ENCODE measurements at places on chromosomes 7 and 10.

DNA sequence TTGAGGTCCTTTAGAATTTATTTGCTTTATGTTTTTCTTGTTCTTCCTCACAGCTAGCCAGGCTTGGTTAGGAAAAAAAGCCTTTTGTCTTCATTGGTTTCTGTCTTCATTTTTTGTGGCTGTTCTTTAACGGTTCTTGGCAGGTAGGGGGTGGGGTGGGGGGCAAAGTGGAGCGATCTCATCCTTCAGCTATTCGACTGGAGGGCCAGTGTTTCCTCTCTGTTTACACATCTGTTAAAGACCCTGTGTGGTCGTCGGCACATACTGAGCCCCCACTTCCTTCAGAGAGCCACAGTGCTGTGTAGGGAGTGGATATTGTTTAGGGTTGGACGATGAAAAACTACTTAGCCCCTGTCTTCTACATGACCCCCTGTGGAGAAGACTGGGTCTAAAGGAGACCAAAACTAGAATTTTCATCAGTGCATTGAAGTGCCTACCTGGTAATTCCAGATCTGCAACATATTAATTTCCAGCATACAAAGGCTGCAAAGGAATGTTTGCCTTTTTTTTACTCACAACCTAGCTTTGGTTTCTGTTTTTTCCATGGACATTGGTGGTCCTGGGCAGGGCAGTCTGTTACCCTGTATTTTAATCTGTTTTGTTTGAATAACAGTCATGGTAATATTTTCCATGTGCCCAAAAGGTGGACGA lies 29.0 kb downstream of the PRPF18 start:
- no peak for DNase-seq

- DNase-seq = no peak
Observed at GRCh38 chr10:102633287-102633686, 11.0 kb upstream of the TRIM8 start.

DNA sequence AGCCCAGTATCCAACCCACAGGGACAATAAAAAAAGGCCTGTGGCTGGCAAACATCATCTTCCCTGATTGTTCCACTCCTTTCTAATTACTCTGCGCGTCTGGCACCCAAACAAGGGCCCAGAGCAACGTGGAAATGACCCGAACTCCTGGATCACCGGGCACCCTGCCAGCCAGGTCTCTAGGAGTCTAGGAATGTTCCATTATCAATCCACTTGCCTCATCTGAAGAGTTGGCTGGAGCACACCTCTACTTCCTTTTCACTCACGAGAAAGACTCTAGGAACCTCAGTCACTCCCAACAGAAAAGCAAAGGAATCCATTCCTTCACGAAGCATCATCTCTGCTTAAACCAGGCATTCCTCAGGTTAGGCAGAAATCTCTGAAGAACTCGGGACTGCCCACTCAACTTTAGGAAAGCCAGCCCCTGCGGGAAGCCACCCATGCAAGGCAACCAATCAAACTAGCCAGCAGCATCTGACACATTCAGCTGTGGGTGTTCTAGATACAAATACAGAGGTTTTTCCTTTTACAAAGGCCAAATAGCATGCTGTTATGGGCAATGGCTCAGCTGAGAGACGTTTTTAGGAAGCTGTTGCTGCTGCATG lies 37.7 kb downstream of the ATXN7L1 start:
- peak; percentile 17 for DNase-seq

DNA sequence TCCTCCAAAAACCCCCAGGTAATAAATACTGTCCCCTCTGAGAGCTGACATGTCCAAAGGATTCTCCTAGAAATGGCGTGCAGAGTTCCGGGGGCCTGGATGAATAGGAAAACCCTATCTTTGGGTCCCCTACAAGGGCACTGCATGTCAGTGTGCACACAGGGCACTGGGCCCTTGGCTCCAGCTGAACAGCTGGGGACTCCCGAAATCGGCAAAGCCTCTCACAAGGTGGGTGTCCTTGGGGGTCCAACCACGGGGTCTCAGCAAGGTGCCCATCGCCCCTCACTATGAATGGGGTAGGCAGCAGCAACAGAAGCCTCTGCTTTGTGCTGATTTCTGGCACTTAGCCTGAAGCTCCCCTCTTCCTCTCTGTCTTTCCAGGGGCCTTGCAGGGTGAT lies 46.1 kb downstream of the SLIT1 start:
- no peak for DNase-seq

DNA sequence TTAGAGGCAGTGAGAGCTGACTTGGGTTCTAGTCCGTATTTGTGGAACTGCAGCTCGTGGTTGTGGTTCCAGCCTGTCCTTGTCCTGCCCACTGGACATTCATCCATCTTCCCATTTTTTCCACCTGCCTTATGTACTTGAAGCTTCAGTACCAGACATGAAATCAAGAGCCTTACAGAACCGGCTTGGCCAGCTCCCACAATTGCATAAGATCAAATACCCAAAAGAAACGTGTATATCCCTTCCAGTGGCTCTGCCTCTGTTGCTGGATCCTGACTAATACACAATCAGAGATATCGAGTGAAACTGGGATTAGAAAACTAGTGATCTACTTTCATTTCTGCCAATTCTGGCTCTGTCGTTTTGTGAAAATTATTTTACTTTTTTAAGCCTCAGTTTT lies 23.8 kb upstream of the LIPA start:
- no peak for DNase-seq

DNA sequence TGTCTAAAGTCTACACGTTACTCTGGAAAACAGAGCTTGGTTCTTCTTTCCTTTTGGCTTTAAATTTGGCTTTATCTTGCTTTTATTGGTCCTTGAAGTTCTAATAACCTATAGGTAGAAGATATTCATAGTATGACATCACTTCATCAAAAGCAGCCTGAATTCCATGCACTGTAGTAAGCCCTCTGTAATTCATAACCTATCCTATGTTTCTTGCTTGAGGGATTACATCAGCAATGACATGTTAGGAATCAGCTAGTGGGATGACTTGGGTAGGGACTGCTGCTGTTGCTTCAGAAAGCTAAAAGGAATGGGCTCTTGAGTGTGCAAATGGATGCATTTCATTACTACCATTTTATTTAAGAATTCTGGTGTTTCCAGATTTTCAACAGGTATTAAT lies 184.9 kb downstream of the PTEN start:
- no peak for DNase-seq

GRCh38 chr10:92208157-92208720 lies 82.6 kb downstream of the CPEB3 start:
- DNase-seq = no peak

DNA sequence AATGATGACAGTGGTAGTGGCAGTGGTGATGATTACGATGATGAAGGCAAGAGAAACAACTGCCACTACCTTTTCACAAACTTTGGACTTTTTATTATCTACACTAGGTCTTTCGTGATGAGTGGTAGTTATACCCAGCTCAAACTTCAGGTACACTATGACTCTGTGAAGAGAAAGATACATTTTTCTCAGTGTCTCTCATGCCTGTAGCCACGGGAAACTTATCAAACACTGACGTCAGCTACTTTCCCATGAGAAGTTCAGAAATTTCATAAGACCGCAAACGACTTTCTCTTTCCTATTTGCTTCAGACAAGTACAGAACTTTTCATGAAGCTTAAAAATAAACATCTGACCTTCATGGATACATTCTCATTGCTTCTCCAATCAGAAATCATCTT lies 57.0 kb downstream of the CALD1 start:
- DNase-seq = no peak

GRCh38 chr7:8391353-8392062 lies 41.9 kb upstream of the NXPH1 start:
- no peak for DNase-seq

DNA sequence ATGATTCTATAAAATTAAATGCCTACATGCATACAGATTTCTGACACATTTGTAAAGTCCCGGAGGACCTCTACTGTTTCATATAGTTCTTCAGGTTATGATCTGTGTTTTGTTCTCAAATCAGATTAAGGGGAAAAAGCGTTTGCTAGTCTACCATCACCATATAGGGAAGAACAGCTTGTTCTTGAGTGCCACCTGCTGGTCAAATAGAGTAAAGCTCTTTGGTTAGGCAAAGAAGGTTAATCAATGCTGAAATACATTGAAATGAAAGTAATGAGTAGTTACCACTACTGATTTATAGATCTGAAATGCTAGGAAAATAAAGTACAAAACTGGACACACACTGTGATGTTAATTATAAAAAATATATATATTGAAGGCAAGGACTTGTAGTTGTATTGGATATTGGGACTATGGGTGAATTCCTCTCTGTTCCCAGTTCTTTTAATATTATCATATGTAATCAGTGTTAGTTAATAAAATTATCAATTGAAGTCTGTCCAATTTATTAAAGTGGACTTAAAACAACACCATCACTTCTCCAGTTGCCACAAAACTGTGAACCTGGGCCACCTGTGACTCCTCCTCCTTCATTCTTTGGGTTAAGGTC lies 72.6 kb upstream of the PDLIM1 start:
- no peak for DNase-seq

- DNase-seq = no peak
Observed at GRCh38 chr7:115007751-115008150, 85.9 kb downstream of the MDFIC start.

- DNase-seq = no peak
Observed at GRCh38 chr10:3584926-3585784, 199.9 kb downstream of the KLF6 start.

DNA sequence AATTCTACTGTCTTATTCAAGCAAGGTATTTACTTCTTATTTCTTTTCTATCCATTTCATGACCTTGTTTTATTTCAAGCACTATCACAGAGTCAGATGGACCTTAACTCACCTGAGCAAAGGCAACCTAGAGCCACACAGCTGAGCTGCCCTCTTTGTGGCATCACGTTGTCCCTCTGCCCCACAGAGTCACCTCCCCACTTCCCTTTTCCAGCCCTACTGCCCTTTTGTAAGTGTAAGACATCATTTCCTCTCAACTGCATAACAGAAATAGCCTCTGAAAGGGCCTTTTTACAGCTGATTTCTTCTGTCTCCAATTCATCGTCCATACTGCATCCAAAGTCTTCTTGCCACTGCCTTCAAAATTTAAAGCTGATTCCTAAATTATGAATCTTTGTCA lies 946.0 kb downstream of the NRG3 start:
- no peak for DNase-seq

DNA sequence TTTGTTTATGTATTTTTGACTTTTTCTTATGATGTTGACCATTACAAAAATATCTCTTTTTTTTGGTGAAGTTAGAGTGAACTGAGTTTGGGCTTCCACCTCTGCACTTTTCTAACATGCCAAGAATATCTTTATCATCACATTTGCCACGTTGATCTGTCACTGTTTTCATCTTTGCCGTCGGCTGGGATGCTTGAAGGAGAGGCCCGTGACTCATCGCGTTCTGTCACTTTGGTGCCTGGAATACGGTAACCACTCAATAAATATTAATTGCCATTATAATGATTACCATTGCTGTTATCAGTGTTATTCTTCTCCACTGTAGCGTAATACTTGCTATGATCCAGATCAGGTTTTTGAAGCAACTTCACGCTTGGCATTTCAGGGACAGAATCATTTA lies 350.8 kb upstream of the PFKP start:
- no peak for DNase-seq

DNA sequence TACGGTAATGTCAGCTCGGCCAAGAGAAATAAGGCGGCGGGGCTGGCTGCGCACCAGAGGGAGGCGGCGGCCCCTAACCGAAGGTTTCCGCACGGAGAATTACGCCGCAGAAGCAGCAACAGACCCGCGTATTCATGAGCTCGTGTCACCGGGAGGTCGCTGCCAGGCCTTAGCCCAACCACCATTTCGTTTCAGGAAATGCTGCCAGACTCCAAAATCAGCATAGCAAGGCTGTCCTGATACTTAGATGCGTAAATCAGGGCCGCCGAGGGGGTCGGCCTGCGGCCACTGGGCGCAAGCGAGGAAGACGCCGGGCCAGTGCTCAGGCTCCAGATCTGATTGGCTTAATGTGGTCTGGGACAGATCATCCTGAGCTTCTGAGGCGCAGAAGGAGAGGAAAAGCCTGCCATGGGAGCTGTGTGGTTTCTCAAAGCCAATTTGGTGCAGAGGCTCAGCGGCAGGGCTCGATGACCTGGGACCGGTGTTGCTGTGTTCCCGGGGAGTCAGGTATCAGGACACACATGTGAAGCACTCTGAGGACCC lies 247.9 kb downstream of the BAMBI start:
- DNase-seq = no peak

- no peak for DNase-seq
Observed at GRCh38 chr10:96082748-96083147, 39.4 kb downstream of the CCNJ start.

GRCh38 chr7:46847126-46847525 lies 734.8 kb downstream of the TNS3 start:
- no peak for DNase-seq

GRCh38 chr7:139610595-139610994 lies 87.1 kb downstream of the CLEC2L start:
- no peak for DNase-seq

DNA sequence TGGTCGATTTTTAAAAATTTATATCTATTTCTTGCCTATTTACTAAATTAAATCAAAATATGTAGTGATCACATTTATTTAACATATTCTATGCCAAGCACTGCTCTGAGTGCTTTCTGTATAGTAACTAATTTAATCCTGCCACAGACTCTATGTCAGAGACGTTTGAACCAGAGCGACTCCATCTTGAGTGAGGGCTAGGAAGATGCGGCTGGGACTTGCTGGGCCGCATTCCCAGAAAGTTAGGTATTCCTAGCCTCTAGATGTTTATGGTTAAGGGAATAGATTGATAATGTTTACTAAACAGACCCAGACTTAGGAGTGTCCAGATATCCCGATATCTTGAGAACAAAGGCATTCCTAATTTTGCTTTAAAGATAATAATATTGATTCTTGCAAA lies 3.2 kb upstream of the GSTO1 start:
- no peak for DNase-seq

DNA sequence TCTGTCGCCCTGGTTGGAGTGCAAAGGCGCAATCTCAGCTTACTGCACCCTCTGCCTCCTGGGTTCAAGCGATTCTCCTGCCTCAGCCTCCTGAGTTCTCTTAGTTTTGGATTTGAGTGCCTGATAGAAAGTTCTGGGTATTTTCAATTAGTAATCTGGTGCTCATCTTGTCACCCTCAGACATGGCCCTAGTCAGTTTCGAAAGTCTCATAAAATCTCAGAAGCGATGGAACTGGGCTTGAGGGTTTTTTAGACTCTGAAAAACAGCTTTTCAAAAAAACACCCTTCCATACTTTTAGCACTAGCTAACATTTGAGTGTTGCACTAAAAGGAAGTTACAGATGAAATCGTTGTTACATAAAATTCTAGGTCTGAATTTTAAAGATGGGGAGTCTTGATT lies 9.4 kb upstream of the PIP4K2A start:
- no peak for DNase-seq

DNA sequence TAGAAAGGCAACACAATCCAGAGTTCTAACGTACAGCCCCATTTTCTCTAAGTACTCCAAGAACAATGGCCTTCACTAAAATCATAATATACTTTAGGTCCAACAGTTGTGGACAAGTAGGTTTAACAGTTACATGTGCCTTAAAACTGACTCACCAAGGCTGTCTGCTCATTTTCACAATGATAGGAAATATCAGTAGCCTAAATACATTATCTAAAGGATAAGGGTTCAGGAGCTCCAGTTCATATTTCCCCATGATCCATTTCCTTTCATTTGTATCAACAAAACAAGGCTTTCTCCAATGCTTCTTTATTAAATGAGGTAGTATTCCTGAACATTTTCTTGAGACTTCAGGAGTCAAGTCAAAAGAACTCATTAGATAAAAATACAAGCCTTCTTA lies 164.0 kb downstream of the SLC25A13 start:
- DNase-seq = no peak

GRCh38 chr10:112526906-112527305 lies 79.9 kb downstream of the VTI1A start:
- DNase-seq = no peak

- no peak for DNase-seq
Observed at GRCh38 chr7:149228831-149229471, 10.5 kb upstream of the ZNF212 start.

GRCh38 chr10:22309180-22310000 lies 6.8 kb upstream of the COMMD3 start:
- DNase-seq = no peak

All from NCI-H446 treated with DMSO at 0.1 percent for 48 hours (cell line).